ENCODE measurements at places on chromosomes 4 and X.
A peak's percentile ranks its signal among the peaks of the same experiment; 100 is the strongest.

DNA sequence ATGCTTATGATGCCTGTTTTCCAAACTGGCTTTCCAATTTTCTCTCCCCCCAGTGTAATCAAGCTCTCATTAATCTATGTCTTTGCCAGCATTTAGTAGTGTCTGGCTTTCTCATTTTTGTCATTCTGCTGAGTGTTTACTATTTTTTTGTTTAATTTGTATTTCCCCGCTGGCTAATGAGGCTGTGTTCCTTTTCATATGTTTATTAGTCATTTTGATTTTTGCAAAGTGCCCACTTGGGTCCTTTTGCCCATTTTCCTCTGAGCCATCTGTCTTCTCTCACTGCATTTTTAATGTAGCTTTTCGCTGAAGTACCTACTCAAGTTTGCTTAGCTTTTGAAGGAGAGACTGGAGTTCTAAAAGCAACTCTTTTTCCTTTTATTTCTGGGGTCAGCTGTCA is 14.7 kb downstream of the DCK start:
- no peak for DNase-seq

GRCh38 chrX:50103176-50103575 is 97.6 kb downstream of the AKAP4 start:
- no peak for DNase-seq

DNA sequence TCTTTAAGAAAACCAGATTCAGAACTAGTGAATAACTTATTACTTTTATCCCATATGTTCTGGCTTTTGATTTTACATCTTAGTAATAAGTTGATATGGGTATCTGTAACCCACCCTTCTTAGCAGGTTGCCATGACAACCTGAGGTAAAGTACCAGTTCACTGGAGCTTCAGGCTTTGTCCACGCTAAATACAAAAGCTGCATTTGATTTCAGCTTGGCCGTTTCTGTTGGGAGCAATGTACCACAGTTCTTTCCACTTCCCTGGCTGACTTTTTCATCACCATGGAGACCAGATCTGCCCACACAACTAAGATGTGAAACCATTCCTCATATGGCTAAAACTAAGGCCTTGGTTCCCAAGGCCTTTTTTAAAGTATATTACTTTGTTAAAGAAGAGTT is 26.1 kb downstream of the KLHL34 start:
- peak; percentile 86 for DNase-seq

DNA sequence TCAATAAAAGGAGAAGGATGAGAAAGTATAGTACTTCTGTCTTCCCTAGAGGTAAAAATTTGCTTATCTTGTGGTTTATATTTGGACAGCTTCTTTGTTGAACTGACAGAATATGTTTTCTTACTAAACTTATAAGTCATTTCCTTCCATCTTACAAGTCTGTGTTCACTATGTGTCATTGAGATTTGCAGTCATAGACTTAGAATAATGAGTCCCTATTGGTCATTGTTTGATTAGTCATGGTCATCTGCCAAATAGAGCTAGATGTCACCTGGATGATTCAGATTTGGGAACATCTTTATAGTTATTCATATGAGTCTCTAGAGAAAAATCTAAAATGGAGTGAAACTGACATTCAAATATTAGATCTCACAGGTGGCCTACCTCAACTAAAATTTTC is 51.5 kb downstream of the SPATA18 start:
- no peak for DNase-seq

DNA sequence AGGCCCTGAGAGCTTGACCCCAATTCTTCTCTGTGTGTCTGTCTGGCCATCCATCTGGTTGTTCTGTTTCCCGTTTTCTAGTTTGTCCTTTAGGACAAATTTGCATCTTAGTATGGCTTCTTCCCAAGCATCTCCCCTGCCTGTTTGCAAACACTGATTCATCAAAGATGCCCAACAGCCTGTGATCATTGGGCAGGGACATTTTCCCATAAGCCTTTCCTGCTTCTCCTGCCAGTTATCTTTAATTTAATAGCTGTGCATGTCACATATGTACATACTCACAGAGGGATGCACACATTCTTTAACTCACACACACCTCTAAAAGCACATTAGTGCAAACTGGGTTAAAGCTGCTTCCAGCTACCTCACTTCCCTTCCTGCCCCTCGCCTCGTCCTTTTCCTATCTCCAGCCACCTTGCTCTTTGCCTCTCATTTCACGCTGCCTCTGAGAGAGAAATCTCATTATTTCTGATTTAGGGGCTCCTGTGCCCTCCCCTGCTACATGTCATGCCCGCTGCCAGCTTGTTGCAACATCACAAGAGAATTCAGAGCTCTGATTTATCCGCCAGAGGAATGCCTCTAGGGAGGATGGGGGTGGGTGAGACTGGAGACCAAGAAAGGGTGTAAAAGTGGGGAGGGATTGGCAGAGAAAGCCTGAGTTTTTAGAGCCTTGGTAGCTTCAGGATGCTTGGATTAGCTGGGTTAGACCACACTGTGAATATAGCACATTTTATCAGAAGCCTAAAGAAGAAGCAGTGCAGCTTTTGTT is 100.6 kb downstream of the NHS start:
- DNase-seq = peak; percentile 77

DNA sequence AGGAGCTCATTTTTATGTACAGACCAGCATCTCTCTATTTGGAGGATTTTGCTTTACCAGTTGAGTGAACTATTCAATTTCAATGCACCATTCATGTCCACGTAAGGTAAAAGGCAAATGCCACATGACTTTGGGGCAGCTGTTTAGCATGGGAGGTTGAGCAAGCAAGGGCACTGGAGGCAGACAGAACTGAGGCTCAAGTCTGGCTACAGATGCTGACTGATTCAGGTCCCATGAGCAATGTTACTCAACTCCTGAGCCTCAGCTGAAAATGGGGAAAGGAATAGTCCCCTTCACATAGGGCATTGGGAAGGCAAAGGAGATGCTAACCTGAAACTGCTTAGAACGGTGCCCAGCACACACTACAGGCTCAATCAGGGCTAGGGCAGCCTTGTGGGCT is 93.0 kb upstream of the MTM1 start:
- no peak for DNase-seq

- no peak for DNase-seq
Measured at GRCh38 chr4:103264905-103265304, 66.8 kb upstream of the CENPE start.

DNA sequence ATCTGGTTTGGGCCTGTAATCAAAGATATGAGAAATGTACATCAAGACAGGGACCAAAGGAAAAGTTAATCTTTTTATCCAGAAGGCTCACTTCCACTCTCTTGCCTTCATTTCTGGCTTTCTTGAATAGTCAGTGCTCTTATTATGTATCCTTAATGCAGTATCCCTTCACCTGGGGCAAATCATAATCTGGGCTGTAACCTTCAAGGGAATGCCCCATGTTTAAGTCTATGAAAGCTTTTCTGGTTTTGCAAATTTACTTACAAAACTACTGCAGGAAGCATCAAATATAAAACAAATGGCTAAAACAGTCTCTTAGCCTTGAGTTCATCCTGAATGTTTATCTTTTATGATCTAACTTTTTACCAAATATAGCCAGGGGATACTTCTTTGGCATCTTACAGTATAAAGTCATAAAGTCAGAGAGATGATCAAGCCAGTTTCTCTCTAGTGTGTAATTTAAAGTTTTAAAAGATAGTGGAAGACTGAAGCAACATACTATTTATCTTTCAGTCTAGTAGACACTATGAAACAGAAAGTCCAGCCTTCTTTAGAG is 1214.8 kb downstream of the STIM2 start:
- no peak for DNase-seq

- DNase-seq = no peak
Measured at GRCh38 chr4:121717680-121718237, 21.0 kb upstream of the ANXA5 start.

DNA sequence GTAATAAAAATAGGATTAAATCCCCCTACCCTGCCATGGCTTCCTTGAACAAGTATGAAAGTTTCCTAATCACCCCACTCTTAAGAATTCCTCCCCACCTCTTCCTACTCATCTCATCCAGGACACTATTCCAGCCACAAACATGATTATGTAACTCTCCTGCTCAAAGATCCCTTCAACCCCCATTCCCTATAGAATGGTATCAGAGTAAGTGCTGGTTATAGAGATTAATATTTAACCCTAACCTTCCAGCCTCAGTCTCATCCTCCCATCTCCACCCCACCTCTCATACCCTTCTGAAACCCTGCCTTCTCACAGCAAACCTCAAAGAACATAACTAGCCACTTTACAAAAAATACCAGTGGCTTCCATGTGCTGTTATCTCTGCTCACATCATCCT is 155.1 kb downstream of the PPP3CA start:
- DNase-seq = no peak

DNA sequence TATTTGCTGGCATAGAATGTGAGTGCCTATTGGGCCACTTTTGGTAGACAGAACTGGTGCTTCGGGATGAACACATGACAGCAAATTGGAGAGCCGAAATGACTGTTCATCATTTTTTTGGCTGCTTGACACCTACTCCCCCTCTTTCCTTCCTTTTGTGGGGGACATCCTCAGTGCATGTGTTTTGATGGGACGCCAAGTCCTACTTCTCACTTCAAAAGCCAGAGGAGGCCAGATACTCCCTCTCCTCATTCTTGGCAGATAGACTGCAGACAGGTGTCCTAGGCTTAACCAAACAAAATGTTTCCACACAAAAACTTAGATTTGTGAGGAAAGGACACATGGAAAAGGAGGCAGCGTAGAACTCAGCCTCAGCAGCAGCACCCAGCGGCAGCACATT is 62.4 kb downstream of the DCHS2 start:
- no peak for DNase-seq

DNA sequence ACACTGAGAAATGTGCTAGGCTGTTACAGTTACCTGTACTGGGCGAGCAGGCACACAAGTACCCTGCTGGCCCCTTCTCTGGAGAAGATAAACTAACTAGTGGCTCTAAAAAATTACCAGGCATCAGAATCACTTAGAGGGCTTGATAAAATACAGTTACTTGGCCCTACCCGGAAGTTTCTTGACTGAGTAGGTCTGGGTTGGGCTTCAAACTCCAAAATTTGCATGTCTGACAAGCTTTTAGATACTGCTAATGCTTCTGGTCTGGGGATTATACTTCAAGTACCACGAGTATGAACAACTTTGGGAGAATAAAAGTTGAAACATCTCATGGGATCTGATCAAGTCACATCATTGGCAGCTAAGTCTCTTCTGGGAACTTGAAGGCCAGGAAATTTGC is 30.8 kb downstream of the CEP135 start:
- DNase-seq = no peak

DNA sequence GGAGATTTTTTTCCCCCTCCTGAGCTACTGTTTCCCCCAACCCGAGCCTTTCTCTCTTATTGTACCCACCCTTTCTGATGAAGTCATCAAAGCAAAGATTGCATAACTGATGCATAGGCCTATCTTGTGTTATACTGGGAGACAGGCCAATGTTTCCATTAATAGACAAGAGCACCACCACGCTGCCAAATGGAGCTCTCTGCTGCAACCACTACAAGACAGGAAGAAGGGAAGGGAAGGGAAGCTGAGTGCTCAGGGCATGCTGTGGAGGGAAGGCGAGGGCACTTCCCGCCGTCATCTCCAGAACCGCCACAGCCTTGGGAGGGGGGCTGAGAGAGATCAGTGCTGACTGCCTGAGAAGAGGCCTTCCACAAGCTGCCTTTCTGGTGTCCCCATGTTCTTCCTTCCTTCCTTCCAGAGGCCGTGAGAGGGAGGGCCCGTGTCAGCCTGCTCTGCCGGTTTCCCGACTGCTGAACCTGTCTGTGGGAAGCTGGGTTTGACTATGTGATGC is 75.0 kb downstream of the MGST2 start:
- peak; percentile 43 for DNase-seq

GRCh38 chr4:88457307-88458103 is 586 bp downstream of the HERC5 start:
- DNase-seq = peak; percentile 7

DNA sequence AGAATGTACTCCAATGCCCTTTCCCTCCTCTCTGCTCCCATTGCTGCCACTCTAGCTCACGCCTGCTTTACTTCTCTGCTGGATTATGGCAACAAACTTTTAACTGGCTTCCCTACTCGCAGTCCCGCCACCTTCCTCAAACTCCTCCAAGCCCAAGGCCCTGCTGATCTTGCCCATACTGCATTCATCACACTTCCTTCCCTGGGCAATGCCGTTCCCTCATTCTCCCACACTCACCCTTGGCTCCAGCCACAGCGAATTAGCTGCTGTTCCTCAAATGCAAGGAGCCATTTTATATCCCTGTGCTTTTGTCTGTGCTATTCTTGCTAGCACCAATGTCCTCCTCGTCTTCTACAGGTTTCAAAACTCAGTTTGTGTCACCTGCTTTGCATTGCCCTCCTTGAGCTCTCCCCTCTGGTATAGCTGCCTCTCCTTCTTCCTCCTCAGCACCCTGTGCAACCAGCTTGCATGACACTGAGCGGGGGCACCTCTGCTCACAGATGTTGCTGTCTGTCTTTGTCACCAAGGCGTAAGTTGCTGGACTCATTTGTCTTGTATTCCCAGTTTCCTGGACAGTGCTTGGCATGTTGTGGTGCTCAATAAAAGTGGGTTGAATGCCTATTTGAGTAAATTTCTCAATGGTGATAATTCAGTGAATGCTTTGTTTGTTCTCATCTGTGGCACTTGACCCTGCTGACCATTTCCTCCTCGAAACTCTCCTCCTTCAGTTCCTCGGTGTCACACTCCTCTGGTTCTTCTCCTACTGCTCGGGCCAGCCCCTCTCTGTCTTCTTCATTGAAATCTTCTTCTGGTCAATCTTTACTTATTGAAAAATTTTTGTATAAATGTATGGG is 22.4 kb upstream of the MGST2 start:
- DNase-seq = no peak

DNA sequence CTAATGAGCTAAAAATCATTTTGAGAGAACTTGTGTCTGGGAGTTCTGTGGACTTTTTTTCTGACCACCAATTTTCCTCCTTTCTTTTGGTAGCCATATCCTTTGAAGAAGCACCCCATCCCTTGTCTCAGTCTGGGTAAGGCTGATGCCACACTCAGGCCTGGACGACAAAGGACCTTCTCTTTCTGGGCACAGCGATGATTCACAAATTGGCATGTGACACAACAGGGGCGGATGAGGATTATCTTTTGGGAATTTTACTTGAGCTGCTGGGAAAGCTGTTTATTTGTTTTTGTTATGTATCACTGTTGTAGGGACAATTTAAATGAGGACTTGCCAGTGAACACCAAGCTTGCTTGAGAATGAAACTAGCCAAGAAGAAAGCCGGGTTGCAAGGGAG is 233.4 kb upstream of the HAND2 start:
- no peak for DNase-seq

DNA sequence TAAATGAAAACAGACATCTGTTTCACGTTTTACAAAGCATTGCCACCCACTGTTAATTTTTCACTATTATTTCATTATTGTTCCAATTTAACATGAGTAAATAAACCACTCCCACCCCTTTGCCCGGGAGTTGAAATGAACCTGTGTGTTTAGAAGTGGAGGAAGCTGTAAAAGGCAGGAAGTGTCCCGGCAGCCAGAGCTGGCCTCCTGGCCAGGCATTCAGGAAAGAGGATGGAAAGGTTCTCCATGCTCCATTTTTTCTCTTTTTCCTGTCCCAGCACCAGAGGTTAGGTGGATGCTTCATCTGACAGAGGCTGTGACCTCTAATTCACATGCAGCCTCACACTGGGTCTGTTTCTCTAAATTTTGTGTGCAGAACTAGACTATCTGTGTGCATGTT is 55.5 kb upstream of the LNX1 start:
- no peak for DNase-seq

- no peak for DNase-seq
Measured at GRCh38 chr4:96698831-96699230, 858.9 kb downstream of the PDHA2 start.

GRCh38 chrX:152641996-152642395 is 4.3 kb downstream of the GABRQ start:
- DNase-seq = peak; percentile 68

GRCh38 chr4:34269613-34270012 is 1974.7 kb downstream of the ARAP2 start:
- DNase-seq = no peak

GRCh38 chr4:141826260-141826659 is 189.9 kb downstream of the IL15 start:
- DNase-seq = no peak

Measured in brain (organoid and tissue), 16 donors.